ENCODE measurements at places on chromosomes 3 and 15. TPM values are rescaled to one million over a fixed set of nuclear protein-coding genes. Genes with fewer than 3 reads are reported as not detected.

CEMIP gene
- total RNA-seq = 2.7 TPM

DPPA2 gene
- 0.68 TPM for total RNA-seq

ZNF620 gene
- 2.8 TPM for total RNA-seq

CYP1A1 gene
- total RNA-seq = 0.92 TPM

SH2D7 gene
- total RNA-seq = not detected

- DNase-seq = no peak
Measured at GRCh38 chr3:183106635-183107034, 7.3 kb upstream of the MCCC1 start.

DNA sequence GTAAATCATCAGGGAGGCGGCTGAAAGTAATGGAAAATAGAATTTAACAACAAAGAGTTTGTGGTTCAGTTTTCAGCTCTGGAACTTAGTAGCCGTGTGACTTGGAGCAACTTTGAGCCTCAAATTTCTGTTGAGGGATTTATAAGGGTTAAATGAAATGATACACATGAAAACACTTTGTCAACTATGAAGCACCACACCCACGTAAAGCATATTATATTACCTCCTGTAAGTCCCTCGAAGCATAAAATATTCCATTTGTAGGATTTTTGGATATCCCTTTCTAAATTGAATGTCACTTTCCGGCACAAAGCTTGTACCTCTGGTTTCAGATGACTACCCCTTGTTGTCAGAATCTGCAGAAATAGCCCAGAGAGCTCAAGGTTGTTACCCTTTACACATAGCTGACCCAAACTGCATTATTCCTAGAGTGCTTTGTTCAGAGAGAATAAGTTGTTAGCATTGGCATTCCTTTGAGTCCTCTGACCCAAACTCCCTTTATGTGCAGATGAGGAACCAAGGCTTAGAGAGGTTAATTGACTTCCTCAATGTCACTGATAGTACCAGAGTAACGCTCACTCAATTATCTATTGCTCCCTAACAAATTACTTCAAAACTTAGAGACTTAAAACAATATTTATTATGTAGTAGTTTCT, 187.9 kb upstream of the UMPS start:
- DNase-seq = no peak

DNA sequence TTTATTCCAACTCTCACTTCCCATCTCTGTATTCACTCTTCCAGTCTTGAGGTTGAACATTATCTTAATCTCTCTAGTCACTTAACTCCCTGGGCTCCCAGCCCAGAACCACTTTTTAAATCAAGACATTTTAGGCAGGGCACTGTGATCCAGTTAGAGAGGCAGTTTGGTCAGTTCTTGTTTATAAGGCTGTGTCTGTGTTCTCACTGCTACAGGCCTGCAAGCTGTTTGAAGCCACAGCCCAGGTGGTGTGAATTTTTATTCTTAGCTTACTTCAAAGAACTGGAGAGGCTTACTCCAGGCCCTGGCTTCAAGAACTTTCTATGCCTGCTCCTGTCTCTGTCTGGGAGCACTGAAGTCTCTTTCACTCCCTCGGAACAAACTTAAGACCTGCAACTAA, 906.1 kb downstream of the CADM2 start:
- no peak for DNase-seq

GRCh38 chr3:139318431-139318816, 25.4 kb upstream of the MRPS22 start:
- DNase-seq = no peak

DNA sequence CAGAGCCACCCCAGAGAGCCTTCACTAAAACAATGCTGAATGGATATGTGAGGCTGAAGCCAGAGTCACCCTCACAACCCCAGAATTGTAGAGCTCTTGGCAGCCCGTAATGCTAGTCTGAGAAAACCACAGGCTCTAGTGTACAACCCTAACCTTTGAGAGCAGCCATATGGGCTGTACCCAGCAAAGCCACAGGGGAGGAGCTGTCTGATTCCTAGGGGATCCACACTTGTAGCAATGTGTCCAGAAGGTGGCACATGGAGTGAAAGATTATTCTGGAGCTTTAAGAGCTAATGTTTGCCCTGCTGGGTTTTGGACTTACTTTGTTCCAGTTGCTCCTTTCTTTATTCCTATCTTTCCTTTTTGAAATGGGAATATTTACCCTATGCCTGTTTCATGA, 626.8 kb downstream of the GRM7 start:
- no peak for DNase-seq

- DNase-seq = no peak
Measured at GRCh38 chr3:4515916-4516579, 22.9 kb downstream of the ITPR1 start.

DNA sequence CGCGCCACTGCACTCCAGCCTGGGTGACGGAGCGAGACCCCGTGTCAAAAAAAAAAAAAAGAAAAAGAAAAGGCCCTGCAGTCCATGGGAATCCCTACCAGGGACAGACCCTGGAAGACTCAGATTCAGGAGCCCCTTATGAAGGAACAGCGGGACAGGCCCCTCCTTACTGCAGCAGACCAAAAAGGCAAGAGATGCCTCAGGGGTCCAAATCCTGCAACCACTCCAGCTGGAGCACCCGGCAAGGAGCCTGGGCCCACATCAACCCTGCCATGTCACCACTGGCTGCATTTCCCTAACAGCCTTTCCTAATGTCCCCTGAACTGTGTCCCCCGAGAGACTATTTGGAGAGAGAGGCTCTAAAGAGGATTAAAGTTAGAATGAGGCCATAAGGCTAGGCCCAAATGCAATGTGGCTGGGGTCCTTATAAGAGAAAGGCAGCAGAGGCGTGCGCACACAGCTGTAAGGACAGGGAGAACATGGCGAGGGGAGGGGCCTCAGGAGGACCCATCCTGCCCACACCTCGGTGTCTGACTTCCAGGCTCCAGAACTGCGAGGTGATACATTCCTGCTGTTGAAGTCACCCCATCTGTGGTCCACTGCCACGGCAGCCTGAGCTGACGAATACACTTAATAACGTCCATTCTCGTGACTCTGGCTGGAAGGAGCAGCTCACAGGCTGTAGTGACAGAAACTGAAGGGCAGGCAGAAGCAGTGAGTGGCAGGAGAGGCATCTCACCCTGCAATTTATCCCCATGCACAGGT, 78.1 kb downstream of the ATP10A start:
- peak; percentile 86 for DNase-seq

DNA sequence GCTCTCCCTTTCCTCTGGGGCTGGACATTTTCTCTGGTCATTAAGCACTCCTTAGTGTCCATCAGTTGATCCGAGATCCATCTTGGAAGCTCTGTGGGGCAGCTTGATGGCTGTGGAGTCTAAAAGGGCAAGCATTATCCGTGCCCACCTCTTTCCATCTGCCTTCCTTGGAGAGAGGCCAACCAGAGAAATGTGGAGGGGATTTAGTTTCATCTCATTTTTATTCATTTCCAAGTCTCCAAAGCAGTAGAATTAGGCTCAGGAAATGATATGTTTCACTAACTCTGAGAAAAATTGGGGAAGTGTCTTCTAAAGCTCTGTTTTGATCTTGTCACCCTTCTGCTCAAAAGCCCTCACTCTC, 95.9 kb upstream of the KLHL25 start:
- DNase-seq = no peak

GRCh38 chr3:65277798-65278197, 590.0 kb upstream of the ADAMTS9 start:
- no peak for DNase-seq

DNA sequence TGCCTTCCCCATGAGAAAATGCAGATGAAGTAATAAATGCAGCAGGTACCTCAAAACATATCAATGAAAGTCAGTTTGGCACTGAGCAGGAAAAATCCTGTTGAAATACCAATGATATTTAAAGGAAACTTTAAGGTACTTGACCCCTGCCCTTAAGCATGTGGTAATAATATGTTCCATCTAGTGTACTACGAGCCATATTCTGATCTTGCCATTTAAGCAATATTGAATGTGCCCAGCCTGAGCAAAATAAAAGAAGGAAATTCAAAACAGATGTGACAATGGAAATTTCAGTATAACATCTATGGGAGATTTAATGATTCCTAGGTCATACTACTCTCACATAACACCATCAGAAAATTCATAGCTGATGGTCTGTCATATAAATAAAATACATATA, 191.8 kb upstream of the CGNL1 start:
- no peak for DNase-seq

- DNase-seq = peak; percentile 85
Measured at GRCh38 chr15:90872486-90873184, 4.2 kb downstream of the FURIN start.

DNA sequence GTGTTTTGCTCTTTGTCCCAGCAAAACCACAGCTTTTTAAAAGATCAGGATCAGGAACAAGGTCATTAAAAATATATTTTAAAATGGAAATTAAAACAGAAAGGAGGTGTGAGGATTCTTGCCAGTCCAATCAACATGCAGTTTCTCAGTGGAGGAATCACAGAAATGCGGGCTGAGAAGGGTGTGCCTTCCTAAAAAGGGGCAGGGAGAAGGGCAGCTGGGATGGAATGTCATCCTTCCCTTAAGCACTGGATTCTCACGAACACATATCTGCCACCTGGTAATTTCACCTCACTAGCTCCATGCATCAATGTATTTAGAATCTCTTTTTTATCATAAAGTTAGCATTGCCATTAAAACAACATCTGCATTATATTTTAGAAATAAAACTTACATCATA, 21.4 kb downstream of the ABI3BP start:
- no peak for DNase-seq

DNA sequence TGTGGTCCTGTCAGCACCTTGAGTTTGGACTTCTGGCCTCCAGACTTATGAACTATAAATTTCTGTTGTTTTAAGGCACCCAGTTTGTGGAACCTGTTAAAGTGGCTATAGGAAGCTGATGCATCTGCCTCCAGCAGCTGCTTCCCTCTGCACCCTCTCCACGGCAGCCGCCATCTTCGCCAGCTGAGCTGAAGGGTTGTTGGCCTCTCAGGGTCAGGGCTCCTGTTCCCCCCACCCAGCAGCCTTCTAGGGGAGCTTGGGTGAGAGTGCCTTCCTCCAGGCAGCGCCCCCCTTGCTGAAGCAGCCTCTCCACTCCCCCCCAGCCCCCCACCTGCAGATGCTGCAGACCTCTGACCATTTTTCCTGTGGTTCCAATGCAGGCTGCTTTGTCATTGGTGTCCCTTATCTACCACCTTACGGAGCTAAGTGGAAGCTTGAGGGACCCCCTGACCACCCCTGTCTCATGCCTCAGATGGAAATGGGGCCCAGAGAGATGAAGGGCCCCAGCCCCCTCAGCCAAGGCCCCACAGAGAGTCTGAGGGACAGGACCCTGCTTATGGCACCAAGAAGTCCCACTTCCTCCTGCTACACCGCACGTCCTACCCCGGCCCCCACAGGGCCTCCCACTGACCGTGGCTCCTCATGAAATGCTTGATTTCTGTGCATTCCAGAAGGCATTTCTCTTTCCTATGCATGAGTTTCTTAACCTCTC, 61.4 kb upstream of the TLE3 start:
- no peak for DNase-seq

- DNase-seq = no peak
Measured at GRCh38 chr3:8481380-8481779, 20.2 kb upstream of the LMCD1 start.

GRCh38 chr3:116018646-116019045, 395.3 kb downstream of the GAP43 start:
- DNase-seq = no peak

DNA sequence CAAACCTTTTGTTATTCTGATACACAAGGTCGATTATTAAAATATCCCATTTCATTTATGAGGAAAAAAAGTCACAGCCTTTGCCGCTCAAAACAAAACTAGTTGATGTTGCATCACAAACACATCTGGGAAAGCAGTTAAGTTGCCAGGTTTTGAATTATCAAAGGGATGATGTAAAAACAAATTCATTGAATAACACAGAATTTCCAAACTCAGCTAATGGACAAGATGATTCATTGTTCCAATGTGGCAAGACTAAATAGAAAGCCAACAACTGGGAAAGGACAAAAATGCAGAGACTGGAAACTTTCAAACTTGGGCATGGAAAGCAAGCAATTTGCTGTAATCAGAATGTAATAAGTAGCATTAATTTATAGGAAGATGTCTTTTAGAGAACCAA, 610.0 kb upstream of the ZNF385D start:
- no peak for DNase-seq

- no peak for DNase-seq
Measured at GRCh38 chr3:181418233-181418632, 293.5 kb upstream of the SOX2 start.

GRCh38 chr3:69121950-69122349, 445 bp downstream of the LMOD3 start:
- no peak for DNase-seq

GRCh38 chr3:170154569-170155143, 26.9 kb downstream of the PHC3 start:
- DNase-seq = no peak

- DNase-seq = no peak
Measured at GRCh38 chr3:120088622-120089021, 5.6 kb downstream of the GSK3B start.

All from Daoy (cell line).